ENCODE measurements at places on chromosomes 5 and 9. TPM values are rescaled to one million over a fixed set of nuclear protein-coding genes. Genes with fewer than 3 reads are reported as not detected.

The REEP2 gene
- 38.6 TPM for polyA plus RNA-seq

- no peak for DNase-seq
Measured at GRCh38 chr9:470552-471194, 256.0 kb downstream of the DOCK8 start.

GRCh38 chr5:172802112-172802511, 31.1 kb upstream of the DUSP1 start:
- DNase-seq = no peak

DNA sequence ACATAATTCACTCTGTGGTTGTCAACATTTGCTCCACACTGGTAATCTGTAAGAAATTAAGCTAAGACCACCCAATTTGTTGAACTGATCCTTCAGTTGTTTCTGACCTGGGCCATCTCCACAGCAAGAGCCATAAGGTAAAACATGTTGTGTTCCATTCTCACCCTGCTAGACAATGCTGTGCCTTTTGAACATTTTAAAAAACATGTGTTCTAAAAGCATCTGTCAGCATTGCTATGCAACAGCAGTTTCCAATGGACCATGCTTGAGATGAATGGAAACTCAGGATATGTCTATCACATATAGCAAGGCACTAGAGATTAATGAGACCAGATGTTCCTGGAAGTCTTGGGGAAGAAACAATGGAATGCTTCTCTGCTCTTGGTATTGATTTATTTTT, 455.1 kb upstream of the RGMB start:
- DNase-seq = no peak

DNA sequence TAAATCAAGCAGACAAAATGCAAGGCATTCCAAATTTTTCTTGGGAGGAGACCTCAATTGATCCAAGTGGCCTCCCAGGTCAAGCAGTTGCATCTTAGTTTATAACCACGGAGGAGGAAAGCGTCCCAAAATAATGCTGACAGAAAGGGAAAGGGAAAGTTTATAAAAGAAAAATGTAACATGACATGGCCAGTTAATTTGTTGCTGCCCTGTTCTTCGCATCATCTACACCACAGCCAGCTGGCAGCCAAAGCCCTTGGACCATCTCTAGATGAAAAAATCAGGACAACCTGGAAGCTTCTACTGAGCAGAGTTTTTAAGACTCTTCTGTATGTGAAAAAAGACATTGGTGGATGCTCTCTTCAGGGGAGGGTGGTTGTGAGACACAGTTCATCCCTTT, 128.8 kb upstream of the FBXL7 start:
- peak; percentile 4 for DNase-seq
